Posterior vena cava (tissue), 2 donors: ENCODE measurements at places on chromosomes 5 and 9. TPM values are rescaled to one million over a fixed set of nuclear protein-coding genes. Genes with fewer than 3 reads are reported as not detected.

Gene PCBD2
- 8.8 TPM for total RNA-seq

Gene SH3GL2
- total RNA-seq: not detected

Gene TMEM203
- total RNA-seq: 25.2 TPM

Gene ELOVL7
- 2.7 TPM for total RNA-seq

Gene TXNDC8
- not detected for total RNA-seq

Gene UQCRQ
- total RNA-seq: 364 TPM

Gene MYOT
- total RNA-seq: 12.3 TPM

Gene ECSCR
- 39.7 TPM for total RNA-seq

Gene PCDHB10
- total RNA-seq: 3.8 TPM

Gene AJM1
- total RNA-seq: 4.7 TPM

Gene PNPLA7
- total RNA-seq: 4.6 TPM

Gene C9
- not detected for total RNA-seq

Gene PRELID2
- 24.8 TPM for total RNA-seq

Gene KCNMB1
- 61.6 TPM for total RNA-seq

Gene IFNA21
- not detected for total RNA-seq

Gene PCSK5
- total RNA-seq: 67.9 TPM

Gene AQP3
- total RNA-seq: 5.5 TPM

Gene SEC16A
- 47.9 TPM for total RNA-seq

Gene CDKN2B
- 7.1 TPM for total RNA-seq

Gene HABP4
- total RNA-seq: 37.4 TPM
